ENCODE measurements at places on chromosomes 4 and X.

DNA sequence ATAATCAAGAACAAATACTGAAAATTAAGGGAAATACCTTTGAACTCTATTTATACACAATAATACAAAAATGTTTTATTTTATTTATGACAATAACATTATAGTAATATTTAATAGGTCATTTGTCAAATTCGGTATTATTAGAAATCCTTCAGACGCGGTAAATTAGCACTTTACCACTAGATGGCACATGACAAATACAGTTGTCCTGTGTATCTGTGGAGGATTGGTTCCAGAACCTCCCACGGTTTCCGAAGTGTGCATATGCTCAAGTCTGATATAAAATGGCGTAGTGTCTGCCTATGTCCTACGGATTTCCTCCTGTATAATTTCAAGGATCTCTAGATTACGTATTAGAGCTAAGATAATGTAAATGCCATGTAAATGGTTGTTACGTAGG is 8.1 kb upstream of the LINC00632 start:
- ATAC-seq: no peak

- ATAC-seq: no peak
Observed at GRCh38 chr4:19857380-19857779, 394.3 kb upstream of the SLIT2 start.

GRCh38 chr4:38787693-38788092 is 4.9 kb upstream of the TLR10 start:
- no peak for ATAC-seq

DNA sequence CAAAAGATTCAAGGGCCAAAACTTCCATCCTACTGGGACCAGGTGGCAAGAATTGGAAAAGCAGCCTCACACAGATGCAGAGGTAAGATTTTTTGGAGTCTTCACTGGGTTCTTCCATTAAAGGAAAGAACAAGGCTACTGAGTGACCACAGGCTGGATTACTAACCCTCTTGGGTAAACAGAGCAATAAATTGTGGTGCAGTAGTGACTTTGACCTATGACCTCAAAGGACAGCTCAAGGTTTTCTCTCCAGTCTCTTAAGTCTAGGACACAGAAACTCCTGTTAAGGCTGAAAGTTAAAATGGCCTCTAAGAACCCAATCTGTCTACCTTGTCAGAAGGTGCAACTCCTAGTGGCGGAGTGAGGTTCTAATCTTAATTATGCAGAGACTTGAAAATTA is 464.9 kb downstream of the SMARCA1 start:
- ATAC-seq: no peak

GRCh38 chr4:83905952-83906351 is 370.0 kb downstream of the GPAT3 start:
- ATAC-seq: peak; percentile 32

- ATAC-seq: peak; percentile 61
Observed at GRCh38 chrX:55057675-55058249, 17.1 kb upstream of the PAGE2B start.

- no peak for ATAC-seq
Observed at GRCh38 chr4:7189475-7190277, 2.7 kb upstream of the SORCS2 start.

GRCh38 chr4:140706276-140706625 is 49.9 kb downstream of the TBC1D9 start:
- ATAC-seq: no peak

DNA sequence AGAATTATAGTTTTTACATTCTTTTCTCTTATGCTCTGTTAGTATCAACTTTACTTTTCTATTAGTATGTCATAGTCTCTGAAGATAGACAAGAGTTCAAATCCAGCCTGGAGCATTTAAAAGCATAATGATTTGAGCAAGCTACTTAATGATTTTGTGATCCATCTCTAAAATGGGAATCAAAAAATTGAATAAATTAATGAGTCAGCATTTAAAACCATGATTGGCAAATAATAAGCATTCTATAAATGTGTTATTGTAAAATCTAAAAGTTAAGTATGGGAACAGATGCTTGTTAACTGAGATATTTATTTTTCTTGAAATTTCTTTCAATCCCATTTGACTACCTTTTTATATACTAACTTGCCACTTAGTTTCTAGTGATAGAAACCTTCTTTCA is 391.6 kb downstream of the PCDH7 start:
- ATAC-seq: no peak

DNA sequence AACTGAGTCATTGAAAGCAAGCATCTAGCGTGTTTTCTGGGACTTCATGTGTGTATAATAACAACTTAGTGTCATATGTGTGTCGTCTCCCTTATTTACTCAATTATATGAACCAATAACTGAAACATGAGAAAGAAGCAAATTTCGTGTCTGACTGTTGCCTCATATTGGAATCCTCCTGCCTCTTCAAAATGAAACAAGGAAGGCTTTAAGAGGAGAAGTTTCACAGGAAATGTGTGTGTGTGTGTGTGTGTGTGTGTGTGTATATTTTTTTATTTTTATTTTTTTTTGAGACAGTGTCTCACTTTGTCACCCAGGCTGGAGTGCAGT is 145.8 kb upstream of the SFRP2 start:
- peak; percentile 49 for ATAC-seq

GRCh38 chrX:9376111-9376510 is 88.7 kb upstream of the TBL1X start:
- ATAC-seq: no peak

DNA sequence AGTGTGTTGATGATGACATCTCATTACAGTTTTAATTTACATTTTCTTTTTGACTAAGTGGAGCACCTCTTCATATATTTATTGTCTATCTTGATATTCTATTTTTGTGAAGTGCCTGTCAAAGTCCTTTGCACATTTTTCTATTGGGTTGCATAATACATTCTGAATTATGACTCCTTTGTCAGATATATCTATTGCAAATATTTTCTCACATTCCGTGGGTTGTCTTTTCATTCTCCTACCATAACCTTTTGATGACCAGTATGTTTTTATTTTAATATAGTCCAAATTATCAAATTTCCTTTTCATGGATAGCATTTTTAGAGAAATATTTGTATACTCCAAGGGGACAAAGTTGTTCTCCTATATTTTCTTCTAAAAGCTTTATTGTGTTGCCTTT is 126.4 kb downstream of the PJA1 start:
- no peak for ATAC-seq

DNA sequence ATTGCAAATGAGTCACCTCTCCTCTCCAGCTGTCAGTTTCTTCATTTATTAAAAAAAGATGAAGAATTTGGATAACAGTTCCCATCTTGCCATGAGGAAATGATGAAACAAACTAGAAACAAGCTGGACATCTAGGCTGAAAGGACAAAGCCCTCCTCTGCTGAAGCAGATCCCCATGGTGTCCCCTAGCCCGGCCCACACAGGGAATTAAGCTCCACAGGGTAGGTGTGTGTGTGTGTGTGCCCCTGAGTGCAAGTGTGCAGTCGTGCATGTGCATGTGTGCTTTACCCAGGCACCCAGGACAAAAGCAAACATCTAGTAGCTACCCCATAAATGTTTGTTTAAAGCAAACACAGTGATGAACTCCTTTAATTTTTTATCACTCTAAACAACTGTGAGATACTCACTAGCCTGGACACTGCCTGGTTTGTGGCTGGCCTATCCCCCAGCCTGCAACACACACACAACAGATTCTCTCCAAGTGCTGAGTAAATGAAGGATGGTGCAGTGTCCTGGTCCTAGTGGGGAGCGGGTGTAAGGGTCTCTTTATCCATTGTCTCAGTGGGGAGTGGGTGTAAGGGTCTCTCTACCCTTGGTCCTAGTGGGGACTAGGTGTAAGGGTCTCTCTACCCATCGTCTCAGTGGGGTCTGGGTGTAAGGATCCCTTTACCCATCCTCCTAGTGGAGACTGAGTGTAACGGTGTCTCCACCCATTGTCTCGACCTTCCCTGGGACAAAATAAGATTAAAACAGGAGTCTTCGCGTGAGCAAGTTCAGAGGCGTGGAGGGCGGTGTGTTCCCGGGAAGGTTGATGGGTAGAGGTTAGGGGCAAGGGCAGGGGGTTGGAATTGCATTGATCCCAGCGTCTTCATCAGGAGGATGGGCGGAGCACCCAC is 688 bp upstream of the EVC start:
- peak; percentile 16 for ATAC-seq

DNA sequence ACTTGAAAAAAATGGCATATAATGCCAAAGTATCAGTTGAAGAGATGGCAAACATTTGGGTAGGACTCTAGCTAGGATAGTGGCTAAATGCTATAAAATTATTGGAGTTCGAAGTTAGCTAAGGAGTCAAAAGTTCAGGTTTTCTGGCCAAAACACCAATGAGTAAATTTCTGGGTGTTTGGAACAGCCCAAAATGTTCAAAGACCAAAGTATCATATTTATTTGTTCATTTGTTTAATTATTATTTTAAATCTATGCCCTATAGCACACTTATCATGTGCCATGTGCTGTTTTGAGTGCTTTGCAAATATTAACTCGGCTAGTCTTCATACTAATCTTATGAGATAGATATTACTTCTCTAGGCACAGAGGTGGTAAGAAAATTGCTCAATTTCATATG is 285.5 kb downstream of the TEX13C start:
- ATAC-seq: no peak

GRCh38 chr4:81040012-81040659 is 9.6 kb downstream of the BMP3 start:
- no peak for ATAC-seq

GRCh38 chr4:174663216-174663615 is 140.9 kb upstream of the HPGD start:
- ATAC-seq: no peak

GRCh38 chr4:138941037-138941436 is 74.5 kb upstream of the NOCT start:
- no peak for ATAC-seq

- ATAC-seq: no peak
Observed at GRCh38 chr4:184503869-184504300, 29.5 kb upstream of the IRF2 start.

DNA sequence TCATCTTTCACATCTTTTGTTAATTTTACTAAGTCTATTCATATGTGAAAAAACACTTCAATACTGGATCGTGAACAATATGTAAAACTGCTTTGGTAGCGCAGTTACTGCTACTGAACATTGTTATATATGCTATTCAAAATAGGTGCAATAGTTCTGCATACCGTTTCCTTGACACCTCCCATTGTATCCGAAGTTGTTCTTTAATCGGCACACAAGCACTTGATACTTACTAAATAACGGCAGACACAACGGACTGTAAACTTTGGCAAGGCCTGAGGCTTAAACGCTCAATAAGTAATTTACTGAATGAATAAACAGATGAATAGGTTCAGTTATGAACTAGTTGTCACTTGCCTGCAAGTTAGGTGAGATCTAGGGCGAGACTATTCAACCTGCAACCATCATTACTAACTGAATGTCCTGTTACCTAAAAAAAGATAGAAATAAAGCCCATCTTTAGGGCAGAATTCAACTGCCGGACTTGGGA is 620 bp downstream of the ANAPC10 start:
- ATAC-seq: no peak

DNA sequence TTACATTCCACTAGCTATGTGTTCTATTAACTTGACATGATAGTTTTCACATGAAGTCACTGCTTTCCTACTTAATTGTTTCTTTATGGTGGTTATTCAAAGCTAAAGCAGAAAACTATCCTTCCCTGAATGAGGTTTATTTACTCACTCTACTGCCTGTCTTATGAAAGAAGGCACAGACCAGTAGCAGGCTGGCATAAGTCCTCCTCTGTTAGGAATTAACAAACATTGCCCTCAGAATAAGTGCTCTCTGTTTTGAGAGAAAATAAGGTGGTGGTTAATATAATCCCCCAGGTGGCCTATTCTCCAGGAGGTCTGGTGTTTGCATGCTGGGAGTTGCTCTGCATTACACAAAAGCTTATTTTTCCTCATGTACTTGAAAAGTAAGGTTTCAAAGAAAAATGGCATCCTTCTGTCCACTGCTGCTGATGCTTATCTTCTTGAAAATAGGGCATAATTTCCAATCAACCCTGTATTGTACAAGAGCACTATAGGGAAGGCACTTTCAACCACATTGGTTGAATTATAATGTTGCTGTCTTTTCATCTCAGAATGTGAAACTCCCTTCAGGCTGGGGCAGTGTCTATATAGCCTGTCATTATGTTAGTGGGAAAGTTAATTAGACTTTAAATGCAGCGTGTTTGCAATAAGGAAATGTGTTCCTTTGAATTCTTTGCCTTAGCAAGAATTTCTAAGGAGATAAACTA is 119.7 kb upstream of the TBC1D9 start:
- ATAC-seq: no peak

DNA sequence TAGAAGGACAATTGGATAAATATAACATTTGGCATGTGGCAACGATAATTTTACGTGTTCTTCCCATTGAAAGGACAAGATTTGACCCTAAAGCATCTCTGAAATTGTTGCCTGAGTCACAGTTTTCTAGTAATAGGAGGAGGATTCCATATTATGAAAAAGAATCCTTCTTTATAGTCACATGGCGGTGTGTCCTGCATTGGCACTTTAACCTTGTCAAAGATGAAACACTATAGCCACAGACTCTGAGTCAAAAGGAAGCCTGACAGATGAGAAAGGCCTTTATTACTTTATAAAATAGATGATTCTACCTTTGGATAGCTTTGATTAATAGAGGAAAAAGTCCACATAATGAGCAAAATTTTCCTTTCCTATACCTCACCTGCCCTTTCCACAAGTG is 11.5 kb downstream of the LNX1 start:
- no peak for ATAC-seq

GRCh38 chrX:119218198-119218597 is 17.9 kb upstream of the PGRMC1 start:
- ATAC-seq: no peak

- no peak for ATAC-seq
Observed at GRCh38 chr4:152155070-152155469, 380.8 kb downstream of the FBXW7 start.

DNA sequence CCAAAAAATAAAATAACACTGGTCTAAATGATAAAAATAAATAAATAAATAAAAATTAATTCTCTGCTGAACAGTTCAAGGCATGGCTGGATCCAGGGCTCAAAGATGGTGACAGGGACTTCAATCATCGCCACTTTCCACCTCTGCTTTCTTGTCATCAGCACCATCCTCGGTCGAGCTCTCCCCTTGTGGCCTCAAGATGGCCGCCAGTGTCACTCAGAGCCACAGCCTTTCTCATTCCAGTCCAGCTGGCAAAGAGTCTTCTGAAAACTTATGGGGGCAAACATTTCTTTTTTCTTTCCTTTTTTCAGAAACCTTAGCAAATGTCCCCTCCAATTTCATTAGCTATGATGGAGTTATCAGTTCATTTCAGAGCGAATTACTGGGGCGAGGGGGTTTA is 119.5 kb downstream of the RAB28 start:
- ATAC-seq: no peak

- no peak for ATAC-seq
Observed at GRCh38 chr4:113442826-113443225, 318.7 kb downstream of the CAMK2D start.

DNA sequence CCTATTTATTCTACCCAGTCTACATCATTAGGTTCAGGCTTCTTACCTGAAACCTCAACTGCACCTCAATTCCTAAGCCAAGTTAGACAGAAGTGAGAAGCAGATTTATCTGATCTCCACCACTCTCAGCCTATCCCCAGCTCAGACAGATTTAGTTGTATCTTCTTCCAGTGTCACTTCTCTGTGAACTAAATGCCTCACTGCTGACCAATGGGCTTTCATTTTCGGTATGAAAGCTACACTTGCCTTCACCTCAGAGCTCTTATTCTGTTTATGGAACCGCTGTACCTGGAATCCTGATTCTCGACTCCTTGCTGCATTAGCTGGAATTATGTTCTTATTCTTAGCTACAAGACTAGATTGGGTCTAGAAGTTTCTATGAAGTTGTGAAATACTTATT is 833.2 kb downstream of the CCSER1 start:
- ATAC-seq: no peak

GRCh38 chr4:186723292-186724057 is at the start of gene FAT1:
Gene FAT1 (minus strand): TSS chr4:186723856. CDS start chr4:186709827, 14,029 bp downstream.
- ATAC-seq: peak; percentile 60

GRCh38 chrX:79081895-79082512 is 62.5 kb upstream of the GPR174 start:
- ATAC-seq: no peak

All from gastroesophageal sphincter (tissue), 4 donors.